ENCODE measurements at places on chromosomes 3 and 15.

GRCh38 chr3:157305392-157305791 lies 131.3 kb upstream of the PTX3 start:
- DNase-seq, result no peak

- no peak for DNase-seq
Observed at GRCh38 chr3:4887177-4887576, 92.1 kb upstream of the BHLHE40 start.

DNA sequence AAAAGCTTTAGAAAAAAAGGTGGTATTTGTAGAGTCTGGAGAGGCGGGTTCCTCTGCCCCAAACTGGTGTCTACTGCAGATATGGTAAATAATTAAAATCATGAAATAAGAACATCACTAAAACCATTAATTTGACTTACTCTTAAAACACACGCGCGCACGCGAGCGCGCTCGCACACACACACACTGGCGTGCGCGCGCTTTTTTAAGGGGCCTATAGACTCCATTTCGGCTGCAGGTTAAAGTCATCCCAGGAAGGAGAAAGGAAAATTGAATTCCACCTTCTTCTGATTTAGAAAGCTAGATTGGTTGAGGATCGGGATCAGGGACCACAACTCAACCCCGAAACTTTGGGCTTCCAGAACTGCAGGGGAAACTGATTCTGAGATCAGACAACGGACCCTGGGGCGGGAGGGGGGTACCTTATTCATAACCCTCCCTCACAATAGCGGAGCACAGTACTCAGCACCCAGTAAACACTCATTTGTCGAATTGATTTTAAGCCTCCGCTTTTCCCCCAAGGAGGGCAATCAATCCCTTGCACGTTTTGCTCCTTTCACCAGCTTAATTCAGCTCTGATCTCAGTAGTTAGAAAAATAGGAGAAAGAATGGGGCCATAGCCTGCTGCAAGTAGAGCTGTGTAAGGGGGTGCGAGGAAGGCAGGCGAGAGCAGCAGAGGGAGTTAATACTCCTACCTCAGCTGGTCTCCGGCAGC lies 509 bp upstream of the LRRC3B start:
- no peak for DNase-seq

- no peak for DNase-seq
Observed at GRCh38 chr15:56734013-56734635, 815 bp upstream of the ZNF280D start.

- DNase-seq, result no peak
Observed at GRCh38 chr3:123997543-123997942, 5.6 kb upstream of the ROPN1 start.

DNA sequence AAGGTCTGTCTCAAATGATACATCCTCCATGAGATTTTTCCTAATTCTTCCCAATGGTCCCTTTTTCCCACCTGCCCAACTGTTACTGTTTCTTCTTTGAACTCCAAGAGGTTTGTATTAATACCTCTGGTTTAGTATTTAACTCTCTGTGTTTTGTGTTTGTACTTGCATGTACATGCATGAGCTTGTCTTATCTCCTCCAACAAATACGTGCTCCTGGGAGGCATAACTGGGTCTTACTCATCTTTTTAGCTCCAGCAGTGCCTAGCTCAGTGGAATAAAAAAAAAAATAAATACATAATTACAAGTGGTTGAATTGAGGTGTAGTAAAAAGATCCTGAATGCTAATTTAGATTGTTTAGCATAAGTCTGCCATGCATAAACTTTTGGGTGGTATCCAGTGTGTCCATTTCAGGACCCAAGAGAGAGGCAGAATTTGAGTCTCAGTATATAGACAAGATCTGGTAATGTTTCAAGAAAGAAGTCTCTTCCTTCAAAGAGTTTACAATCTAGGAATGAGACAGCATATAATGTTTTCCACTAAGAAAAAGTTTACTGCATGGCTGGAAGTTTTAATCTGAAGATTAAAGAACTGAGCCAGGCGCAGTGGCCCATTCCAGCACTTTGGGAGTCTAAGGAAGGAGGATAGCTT lies 1.7 kb upstream of the LYSMD2 start:
- DNase-seq, result no peak

DNA sequence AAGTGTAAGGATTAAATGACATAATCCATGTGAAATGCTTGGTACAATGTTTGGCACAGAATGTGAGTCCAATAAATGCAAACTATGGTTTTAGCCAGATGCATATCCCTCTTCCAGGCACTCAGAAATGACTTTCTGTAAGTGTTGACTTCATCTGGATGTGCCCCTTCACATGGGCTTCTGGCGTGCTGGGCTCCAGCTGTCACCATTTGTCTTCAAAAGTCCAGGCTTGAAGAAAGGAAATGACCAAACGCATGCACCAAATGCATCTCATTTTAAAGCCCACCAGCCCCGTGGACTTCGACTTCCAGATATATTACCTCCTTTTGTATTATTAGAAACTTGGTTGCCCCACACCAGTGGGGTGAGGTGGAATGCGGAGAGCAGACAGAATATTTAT lies 23.7 kb downstream of the CRYGS start:
- DNase-seq, result no peak

GRCh38 chr3:150922611-150923010 lies 17.4 kb upstream of the MINDY4B start:
- no peak for DNase-seq

DNA sequence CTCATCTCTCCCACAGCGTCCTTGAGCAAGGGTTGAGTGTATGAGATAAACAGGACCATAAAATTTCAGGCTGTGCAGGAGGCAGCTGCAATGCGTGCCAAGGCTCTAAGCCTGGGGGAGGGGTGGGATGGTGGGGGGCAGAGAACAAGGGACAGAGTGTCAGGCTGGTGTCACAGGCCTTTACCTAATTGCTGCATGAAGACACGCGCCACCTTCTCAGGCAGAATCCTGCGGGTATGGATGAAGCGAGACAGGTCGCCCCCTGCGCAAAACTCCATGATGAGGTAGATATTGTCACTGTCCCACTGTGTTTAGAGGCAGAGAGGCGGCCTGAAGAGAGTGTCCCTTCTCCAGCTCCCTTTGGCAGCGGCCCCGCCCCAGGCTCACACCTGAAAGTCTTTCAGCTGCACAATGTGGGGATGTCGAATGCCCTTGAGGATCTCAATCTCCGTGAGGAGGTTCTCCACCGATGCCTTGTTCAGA lies 1.0 kb downstream of the ULK3 start:
- DNase-seq, result no peak

DNA sequence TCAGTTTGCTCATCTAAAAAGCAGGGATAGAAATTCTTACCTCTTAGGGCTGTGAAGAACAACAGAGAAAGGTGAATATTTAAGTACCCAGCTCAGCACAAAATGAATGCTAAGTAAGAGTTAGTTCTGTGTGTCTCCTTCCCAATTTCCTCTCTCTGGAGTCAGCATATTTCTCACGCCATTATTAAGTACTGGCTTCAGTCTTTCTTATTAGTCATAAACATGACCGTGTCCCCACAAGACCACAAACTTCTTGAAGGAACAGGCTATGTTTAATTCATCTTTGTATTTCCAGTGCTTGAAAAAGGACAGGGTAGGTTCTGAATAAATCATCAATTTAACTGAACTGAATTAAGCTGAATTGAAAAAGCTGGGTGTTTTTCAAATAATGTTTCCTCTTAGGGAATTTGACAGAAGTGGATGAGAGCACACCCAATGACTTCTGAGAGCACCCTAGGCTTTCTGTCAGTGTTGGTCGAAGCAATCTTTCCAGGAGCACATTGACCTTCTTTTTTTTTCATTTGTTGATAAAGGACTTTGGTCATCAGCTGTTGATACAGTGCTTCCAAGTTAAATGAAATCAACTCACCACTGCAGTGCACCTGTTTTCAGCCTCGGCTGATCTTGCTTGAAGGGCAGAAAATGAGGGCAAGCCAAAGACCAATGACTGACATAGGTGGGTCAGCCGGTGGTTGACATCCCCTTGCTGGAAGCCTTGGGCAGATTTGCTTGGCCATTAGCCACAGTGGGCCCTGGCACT lies 324.6 kb downstream of the MFSD1 start:
- peak; percentile 40 for DNase-seq

- no peak for DNase-seq
Observed at GRCh38 chr3:178369811-178370210, 166.4 kb upstream of the KCNMB2 start.
